ENCODE measurements at places on chromosomes 2 and 18. TPM values are rescaled to one million over a fixed set of nuclear protein-coding genes. Genes with fewer than 3 reads are reported as not detected.
A peak's percentile ranks its signal among the peaks of the same experiment; 100 is the strongest.

DNA sequence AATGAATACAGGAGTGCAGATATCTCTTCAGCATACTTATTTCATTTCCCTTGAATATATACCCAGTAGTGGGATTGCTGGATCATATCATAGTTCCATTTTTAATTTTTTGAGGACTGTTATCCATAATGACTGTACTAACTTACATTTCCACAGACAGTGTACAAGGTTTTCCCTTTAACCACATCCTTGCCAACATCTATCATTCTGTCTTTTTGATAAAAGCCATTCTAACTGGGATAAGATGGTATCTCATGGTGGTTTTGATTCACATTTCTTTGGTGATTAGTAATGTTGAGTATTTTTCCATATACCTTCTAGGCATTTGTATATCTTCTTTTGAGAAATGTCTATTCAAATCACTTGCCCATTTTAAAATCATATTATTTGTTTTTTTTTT, 325.2 kb downstream of the CYP26B1 start:
- DNase-seq, result no peak

GRCh38 chr2:84938194-84938879, 32.6 kb upstream of the KCMF1 start:
- DNase-seq, result no peak

The FKBP1B gene
- total RNA-seq, result 23.0 TPM

- no peak for DNase-seq
Measured at GRCh38 chr18:46260016-46260878, 156.1 kb downstream of the HAUS1 start.

GRCh38 chr2:45678791-45679348, 27.4 kb downstream of the PRKCE start:
- DNase-seq, result no peak

DNA sequence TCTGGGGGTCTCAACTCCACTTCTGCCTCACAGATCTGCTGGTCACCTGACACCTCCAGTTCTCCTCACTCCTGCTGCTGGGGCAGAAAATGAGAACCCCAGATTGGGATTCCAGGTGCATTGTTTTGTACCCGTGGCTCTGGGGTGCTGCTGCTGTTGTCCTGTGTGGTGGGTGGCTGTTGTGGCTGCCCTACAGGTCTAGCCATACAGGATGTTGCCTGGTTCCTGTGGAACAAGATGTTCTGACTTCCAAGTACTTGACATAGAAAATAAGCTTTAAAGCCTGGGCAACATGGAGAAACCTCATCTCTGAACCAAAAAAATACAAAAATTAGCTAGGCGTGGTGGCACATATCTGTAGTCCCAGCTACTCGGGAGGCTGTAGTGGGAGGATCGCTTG, 38.1 kb downstream of the CHRNA1 start:
- no peak for DNase-seq

- DNase-seq, result no peak
Measured at GRCh38 chr2:59366288-59366687, 1125.2 kb upstream of the FANCL start.

The EGR4 gene
- total RNA-seq, result 1.2 TPM

GRCh38 chr18:76126327-76126726, 368.7 kb downstream of the ZNF516 start:
- DNase-seq, result no peak

DNA sequence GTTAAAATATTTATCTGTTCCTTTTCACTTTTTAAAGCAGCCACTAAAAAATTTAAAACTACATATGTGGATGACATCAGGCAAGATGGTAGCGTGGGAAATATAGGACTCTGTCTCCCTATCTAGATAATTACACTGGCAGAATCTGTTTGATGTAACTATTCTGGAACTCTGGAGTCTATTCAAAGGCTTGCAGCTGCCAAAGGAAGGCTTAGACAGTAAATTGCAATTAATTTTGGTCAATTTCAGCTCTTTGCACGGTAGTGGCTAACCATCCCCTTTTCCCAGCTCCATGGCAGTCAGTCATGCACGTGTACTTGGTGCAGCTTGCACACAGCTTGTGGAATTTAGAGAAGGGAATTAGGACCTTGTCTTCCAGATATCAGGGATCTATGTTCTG, 135.2 kb downstream of the RAB3GAP1 start:
- no peak for DNase-seq

DNA sequence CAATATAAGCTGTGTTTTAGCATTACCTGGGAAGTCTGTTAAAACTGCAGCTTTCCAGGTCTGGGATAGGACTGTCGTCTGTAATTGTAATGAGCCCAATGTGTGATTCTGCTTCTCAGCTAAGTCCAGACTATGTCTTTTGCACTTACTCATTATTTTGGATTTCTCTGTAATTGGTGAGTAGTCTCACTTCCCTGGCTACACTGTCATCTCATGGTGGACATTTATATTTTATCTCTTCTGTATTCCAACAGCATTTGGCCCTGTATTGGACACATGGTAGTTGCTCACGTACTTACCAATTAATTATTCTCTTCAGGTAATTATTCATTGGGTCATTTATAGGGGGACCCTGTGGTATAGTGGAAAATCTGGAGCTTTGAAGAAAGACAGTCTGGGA, 28.0 kb downstream of the LHCGR start:
- no peak for DNase-seq

The LYG2 gene
- not detected for total RNA-seq

The ABCG5 gene
- total RNA-seq, result 0.10 TPM

- no peak for DNase-seq
Measured at GRCh38 chr2:184444217-184444616, 154.1 kb upstream of the ZNF804A start.

- no peak for DNase-seq
Measured at GRCh38 chr2:198476007-198476406, 671.6 kb downstream of the PLCL1 start.

The EVX2 gene
- total RNA-seq, result 0.10 TPM

GRCh38 chr2:234169674-234170073, 119.2 kb downstream of the SPP2 start:
- no peak for DNase-seq

The MAPK4 gene
- 7.5 TPM for total RNA-seq

- DNase-seq, result no peak
Measured at GRCh38 chr2:178392215-178392614, 58.8 kb downstream of the PRKRA start.

GRCh38 chr2:222912117-222912516, 51.3 kb downstream of the ACSL3 start:
- DNase-seq, result no peak

DNA sequence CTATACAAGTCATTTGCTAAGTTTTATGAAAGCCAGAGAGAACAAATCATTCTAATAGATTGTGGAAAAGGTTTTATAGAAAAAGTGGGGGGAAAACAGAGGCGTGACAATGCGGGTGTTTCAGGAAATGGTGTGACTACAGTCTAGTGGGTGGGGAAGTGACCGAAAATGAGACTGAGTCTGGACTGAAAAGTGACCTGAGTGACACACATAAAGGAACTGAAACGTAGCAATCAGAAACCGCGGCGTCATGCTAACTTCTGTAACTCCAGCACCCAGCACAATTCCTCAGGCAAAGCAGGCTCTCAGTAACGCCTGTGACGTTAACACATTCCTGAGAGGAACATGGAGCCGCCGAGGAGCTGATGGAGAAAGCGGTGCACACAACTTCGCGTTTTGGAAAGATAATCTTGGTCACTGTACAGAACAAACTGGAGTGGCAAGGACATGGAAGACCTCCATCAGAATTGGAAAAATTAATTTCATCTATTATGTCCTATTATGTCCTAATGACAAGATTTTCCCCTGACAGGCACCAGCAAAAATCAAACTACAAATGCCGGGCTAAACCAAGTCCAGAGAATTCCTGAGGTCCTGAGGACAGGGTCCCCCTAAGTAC, 1.4 kb upstream of the CD226 start:
- DNase-seq, result no peak

GRCh38 chr18:46134920-46135675, 30.9 kb downstream of the HAUS1 start:
- DNase-seq, result no peak

DNA sequence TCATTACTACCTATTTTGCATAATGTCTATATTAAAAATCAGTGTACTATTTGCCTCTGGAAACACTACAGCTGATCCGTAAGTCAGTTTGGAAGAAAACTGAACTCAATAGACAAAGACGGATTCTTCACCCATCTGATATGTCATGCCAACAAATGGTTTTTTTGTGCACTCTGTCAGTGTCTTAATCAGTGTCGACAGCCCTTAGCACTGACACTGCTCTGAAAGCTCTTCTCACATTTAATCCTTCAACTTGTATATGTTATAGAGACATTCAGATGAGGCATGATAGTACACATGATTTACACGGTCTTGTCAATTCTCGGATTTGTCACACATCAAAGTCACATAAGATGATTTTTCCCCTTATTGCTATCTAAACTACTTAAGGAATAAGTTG, 347.5 kb upstream of the GALNT5 start:
- DNase-seq, result no peak

The CMPK2 gene
- total RNA-seq, result 4.4 TPM

DNA sequence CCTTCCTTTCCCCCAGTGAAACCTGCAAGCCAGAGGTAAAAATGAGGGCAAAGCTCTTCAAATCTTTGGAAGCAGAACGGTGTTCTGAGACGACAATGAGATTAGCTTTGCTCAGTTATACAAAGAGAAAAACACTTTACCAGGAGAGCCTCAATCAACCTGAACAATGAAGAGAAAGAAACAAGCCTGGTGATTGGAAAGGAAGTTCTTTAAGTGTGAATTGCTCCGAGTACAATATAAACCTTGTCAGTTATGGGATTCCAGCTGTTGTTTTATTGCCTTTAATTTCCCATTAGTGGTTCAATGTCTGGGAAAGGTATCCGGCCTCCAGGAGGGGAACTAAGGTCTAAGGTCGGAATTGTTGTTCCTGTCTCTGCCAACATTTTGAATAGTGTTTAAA, 901.6 kb downstream of the EPHA4 start:
- DNase-seq, result no peak

DNA sequence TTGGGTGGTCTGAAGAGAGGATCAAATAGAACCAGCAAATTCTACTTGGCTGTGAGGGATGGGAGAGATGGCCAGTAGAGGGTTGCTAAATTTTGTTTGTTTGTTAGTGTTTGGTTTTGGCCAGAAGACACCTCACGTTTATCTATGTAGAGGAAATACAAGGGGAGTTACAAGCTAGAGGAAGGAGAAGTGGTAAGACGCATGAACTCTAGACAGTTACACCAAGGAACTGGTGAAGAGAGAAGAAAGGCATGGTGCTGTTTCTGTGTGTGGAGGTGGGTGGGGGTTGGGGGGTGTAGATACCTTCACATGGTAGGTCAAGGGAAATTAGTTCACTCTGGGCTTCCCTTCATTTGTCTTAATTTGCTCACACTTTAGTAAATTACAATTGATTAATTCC, 25.6 kb downstream of the RASGRP3 start:
- no peak for DNase-seq

DNA sequence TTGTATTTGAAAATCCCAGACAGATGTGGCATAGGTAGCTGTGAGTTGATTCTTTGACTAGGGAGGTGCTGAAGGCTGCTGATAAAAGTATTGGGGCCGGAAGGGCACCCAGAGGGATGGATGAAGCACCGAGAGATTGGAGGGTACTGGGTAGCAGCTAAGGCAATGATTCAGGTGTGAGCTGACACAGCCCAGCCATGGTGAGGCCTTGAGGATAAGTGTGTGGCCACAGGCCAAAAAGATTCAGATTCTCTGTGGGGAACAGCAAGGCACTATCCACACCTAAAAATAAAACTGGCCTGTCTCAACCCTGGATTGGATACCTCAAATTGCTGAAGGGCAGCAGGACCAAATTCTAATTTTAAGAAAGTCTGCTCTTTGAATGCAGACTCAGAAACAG, 35.2 kb downstream of the RDH14 start:
- no peak for DNase-seq

The DLX1 gene
- 10.0 TPM for total RNA-seq

DNA sequence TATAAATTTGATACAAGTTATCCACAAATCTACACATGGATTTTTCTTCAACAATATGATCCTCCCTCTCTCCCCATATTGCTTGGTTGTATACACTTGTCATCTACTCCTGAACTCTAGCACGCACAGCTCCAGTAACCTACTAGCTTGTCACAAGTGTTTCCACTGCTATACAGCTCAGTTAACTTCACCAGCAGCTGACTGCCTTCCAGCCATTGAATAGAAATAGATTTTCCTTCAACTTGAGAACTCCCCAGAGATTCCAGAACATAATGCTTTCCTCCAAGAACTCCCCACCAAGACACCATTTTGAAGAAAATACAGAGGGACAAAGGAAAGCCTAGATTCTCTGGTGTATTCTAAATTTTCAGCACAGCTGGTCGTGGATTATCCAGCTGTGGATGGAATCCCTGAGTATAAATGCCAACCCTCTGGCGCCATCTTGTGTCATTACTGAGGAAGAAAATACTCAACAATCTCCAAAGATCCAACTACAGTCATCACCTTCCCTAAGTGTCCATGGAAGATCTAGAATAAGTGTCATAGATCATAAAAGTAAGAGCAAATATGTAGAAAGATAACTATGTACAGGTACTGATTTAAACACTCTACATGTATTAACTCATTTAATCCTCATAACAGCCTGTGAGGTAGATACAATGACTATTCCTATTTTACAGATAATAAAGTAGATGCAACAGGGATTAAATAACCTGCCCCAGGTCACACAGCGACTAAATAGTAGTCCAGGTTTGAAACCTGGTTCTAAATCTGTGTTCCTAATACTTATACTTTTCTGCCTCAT, 156.7 kb downstream of the ARHGAP28 start:
- DNase-seq, result no peak

The SERPINB11 gene
- 1.4 TPM for total RNA-seq

- DNase-seq, result peak; percentile 27
Measured at GRCh38 chr2:19839438-19839837, 62.3 kb downstream of the TTC32 start.

DNA sequence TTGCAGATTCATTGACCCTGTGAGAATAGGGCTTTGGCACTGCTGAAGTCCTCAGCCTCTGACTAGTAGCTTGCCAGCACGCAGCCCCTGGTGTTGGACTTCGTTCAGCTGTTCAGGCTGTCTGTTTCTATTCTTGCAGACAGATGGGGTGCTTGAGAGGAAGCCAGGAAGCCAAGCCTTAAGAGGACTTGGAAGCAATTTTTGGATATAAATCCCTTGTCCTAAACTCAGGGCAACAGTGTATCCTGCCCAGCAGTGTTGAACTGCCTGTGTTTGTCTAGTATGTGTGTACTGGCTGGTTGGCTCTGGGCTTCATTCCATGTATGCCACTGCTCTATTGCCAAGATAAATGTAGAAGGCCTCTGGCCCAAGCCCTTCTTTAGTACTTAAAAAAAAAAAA, 108.6 kb downstream of the COMMD1 start:
- no peak for DNase-seq

DNA sequence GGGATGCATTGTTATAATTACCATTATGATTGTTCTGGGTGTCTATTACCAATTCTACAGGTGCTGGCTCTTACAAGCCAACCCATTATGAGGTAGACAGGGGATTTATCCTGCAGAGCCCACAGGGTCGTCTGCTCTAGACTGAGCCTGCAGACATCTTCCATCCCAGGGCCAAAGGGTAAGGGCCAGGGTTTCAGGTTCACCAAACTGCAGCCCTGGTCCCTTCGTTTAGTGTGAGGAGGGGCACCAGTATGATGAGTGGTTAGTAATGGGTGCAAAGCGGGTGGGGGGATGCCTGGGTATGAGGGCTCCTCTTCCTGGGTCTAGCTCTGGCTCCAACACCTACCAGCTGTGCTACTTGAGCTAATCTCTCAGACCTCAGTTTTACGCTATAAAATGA, 1.2 kb upstream of the ARID5A start:
- DNase-seq, result no peak

- no peak for DNase-seq
Measured at GRCh38 chr18:23137788-23138216, 2.5 kb downstream of the CABLES1 start.

- DNase-seq, result no peak
Measured at GRCh38 chr2:48790407-48791170, 35.1 kb upstream of the LHCGR start.

GRCh38 chr18:10398571-10398970, 55.9 kb upstream of the APCDD1 start:
- DNase-seq, result no peak
